ENCODE measurements at places on chromosomes 2 and 18.

- DNase-seq: no peak
Measured at GRCh38 chr2:120372816-120373215, 26.9 kb downstream of the INHBB start.

- no peak for DNase-seq
Measured at GRCh38 chr18:50027996-50028395, 167.0 kb downstream of the MYO5B start.

DNA sequence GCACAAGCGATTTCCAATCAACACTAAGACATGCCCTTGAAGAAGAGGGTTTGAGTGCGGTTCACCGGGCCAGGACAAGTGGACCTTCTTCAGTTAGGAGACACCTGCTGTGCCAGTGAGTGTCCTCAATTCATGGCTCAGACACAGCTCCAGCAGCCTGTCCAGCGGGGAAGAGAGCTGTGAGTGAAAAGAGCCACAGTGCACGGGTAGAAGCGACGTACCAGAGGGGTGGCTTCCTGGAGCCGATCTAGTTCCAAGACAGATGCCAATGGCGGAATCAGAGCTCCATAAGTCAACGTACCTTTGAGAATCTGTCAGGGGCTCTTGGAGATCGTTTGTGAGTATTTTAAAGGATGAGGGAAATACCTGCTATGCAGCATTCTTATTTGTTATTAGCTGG lies 119.9 kb upstream of the SALL3 start:
- no peak for DNase-seq

- no peak for DNase-seq
Measured at GRCh38 chr18:54957996-54958395, 1.3 kb downstream of the CCDC68 start.

- peak; percentile 36 for DNase-seq
Measured at GRCh38 chr2:37648331-37649011, 23.0 kb downstream of the CDC42EP3 start.

DNA sequence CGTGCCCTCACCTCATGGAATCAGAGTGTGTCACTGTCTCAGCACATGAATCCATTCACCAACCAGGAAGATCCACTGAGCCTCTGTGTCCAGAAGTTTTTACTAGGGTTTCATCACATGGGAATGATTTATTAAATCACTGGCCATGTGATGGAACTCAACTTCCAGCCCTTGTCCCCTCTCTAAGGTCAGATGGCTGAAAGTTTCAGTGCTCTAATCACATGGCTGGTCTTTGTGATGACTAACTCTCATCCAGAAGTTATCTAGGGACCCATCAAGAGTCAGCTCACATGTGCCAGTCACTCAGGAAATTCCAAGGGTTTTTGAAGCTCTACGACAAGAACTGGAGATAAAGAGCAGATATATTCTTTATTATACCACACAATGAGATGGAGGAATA lies 140.5 kb upstream of the GYPC start:
- no peak for DNase-seq

- DNase-seq: no peak
Measured at GRCh38 chr2:207142461-207142860, 23.3 kb downstream of the KLF7 start.

DNA sequence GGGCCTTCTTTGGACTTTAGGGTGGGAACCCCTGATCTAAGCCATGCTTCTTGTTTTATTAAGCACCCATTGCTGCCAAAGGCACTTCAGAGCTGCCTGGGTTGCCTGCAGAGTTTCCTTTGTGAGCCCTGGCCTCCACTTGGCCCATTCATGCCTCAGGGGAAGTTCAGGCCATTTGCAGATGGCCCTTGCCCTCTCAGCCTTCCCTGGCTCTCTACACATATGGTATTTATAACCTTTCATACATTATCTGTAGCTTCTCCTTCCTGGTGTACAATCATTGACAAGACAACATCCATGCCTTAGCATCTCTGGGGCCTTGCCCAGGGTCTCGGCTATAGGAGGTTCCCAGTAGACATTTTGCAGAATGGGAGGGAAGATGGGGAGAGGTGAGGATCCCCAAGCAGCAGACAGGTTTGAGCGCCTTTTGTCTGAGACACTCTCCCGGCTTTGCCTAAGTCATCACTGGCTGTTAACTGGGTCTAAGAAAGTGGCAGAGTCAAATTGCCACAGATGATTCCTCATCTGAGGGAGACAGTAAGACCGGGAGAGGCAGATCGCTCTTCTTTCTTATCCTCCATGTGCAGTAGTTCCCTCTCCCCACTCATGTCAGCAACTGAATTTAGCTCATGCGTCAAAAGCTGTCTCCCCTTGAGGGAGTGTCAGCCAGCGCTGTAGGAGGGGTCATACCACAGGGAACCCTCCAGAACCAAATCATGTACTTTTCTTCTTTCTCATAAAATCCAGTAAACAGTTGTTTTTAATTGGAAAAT lies 2.7 kb downstream of the EHD3 start:
- DNase-seq: no peak

GRCh38 chr2:11589316-11589940 lies 55.6 kb downstream of the GREB1 start:
- DNase-seq: no peak

- DNase-seq: no peak
Measured at GRCh38 chr18:74951165-74951760, 257.7 kb downstream of the PTGR3 start.

DNA sequence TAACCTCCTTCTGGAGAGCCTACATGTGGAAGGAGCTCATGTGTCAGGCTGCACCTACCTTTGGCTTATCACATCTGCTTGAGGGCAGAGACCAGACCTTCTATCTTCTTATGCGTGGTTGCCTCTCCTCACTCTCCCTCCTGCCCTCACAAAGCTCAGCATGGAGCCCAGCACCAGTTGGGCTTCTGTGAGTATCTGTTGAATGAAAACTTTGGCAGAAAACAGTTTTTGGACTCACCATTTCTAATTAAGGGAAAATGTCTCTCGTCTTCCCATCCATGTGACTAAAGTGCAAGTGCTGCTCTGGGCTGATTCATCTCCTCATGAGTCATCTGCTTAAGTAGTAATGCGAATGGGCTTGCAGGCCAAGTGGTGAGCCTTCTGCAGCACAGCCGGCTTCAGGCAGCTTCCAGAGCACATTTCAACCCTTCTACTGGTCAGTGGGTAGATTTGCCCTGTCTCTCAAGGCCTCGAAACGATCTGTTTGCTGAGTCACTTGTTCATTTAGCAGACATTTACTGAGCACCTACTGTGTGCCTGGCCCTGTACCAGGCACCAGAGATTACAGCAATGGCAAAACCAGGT lies 102.6 kb downstream of the VSNL1 start:
- no peak for DNase-seq

- DNase-seq: no peak
Measured at GRCh38 chr2:239913636-239914417, 111.3 kb downstream of the NDUFA10 start.

DNA sequence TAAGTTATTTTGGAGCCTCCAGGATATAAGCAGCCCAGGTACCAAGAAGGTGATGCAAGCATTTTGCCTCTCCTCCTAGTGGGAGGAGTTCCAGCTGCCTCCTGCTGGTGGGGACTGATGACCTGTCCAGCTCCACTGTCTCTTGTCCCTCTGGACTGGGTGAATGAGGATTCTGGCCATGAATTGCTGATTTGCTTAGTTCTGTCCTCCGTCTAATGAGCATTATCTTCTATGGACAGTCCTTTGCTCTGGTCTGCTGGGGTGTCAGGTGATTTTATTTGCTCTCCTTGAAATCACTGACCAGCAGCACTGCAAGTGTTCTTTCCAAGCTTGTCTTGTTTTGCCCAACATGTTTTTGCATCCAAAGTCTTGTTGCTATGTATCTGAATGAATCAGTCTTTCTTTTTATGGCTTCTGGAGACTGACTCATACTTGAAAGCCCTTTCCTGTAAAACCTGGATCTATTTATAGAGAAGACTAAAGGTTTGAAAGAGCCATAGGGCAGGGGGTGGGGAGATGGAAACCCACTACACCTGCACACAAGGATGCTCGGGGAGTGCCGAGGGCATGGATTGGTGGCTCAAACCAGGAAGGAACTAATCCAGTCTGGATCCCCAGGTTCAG lies 40.5 kb upstream of the EFHD1 start:
- no peak for DNase-seq

All from KG1 (cell line).